Stromal cell of bone marrow (primary cell): ENCODE measurements at places on chromosomes 3 and 15.

- DNase-seq = no peak
Observed at GRCh38 chr15:70806992-70807712, 43.8 kb upstream of the UACA start.

GRCh38 chr15:95911570-95912279, 418.8 kb upstream of the NR2F2 start:
- no peak for DNase-seq

DNA sequence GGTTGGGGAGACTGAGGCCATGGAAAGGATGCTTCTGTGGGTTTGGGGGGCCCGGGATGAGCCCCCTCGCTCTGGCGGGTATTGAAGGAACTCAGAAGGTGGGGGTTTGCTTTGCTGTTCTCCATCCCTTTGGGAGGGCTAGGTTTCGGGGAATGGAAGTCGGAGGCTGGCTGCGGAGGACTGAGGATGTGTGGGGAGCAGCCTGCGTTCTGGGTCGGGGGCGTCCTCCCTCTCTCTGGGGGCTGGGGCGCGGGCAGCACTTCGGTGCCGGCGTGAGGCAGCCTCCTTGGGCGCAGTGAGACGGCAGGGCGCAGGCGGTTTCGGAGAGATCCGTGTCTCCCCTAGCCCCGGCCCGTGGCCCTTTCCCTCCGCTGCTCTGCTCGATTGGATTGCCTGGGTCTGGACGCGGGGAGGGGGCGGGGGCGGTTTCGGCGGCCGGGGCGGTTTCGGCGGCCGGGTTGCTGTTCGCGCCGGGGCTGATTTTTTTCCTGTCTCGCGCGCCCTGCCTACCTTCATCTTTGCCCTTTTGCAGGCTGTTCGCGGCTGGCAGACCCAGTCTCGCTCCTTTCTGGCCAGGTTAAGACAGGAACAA, 1.4 kb downstream of the PTPRG start:
- DNase-seq = no peak

DNA sequence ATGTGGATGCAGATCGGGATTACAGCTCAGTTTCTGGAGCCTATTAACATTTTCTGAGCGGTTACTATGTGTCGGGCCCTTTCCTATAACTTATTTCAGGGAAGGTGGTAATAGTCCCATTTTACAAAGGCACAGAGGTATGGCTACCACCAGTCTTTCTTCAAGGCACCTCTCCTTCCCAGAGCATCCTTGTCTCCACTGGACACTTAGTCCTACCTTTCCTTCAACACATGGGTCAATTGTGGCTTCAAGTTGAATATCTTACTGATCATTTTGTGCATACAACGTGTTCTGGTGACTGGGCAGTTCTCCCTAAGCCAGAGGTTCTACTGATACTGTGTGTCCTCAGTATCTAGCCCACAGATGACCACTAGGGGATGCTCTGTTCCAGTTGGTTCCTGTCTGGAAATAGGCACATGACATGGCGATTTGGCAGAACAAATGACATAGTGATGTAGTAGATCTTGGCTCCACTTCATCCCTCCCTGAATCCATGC, 60.7 kb upstream of the CMTM8 start:
- peak; percentile 86 for DNase-seq

GRCh38 chr3:52308308-52308707, 7.8 kb upstream of the DNAH1 start:
- DNase-seq = no peak

GRCh38 chr3:6250167-6250566, 610.7 kb upstream of the GRM7 start:
- DNase-seq = no peak

- DNase-seq = no peak
Observed at GRCh38 chr3:104069114-104069513, 1297.6 kb upstream of the ALCAM start.

DNA sequence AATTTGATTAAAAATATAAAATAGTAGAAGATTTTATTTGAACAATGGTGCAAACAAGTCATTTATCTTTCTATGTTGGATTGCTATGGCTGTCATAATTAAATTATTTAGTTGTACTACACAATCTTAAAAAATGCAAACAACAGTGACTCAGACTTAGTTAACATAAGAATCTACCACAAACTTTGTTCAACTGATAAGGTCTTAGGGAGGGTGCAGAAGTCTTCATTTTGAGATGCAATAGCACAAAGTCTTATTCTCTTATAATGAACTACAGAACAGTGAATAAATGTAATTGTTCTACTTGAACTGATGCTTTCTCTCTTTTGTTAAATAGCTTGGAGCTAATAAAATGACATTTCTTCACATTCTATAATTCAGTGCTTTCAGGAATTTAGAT, 482.8 kb upstream of the NAALADL2 start:
- DNase-seq = no peak

DNA sequence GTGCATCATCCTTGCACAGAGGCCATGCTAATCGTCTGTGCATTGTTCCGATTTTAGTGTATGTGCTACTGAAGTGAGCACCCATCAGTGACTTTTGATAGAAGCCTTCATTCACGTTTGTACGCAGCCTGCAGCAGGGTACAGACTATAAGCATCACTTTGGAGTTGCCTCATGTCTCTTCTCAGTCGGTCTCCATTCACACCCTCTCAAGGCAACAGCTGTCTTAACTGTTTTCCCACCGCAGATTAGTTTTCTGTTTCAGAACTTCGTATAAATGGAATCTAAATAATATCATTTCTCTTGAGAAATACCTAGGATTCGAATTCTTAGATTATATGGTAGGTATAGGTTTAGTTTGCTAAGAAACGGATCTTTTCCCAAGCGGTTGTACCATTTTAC, 143.2 kb downstream of the KLHL25 start:
- no peak for DNase-seq

- DNase-seq = no peak
Observed at GRCh38 chr15:90181776-90182175, 19.4 kb upstream of the SEMA4B start.

- no peak for DNase-seq
Observed at GRCh38 chr3:122077293-122078234, 22.4 kb downstream of the CD86 start.

GRCh38 chr3:197181741-197182140, 116.7 kb downstream of the DLG1 start:
- peak; percentile 62 for DNase-seq

- no peak for DNase-seq
Observed at GRCh38 chr3:60246361-60246760, 1004.9 kb downstream of the FHIT start.

- no peak for DNase-seq
Observed at GRCh38 chr3:72335458-72336095, 512.7 kb downstream of the SHQ1 start.

- no peak for DNase-seq
Observed at GRCh38 chr3:107370907-107371306, 6.3 kb upstream of the CCDC54 start.

GRCh38 chr3:193853511-193854219, 260.7 kb downstream of the OPA1 start:
- no peak for DNase-seq

DNA sequence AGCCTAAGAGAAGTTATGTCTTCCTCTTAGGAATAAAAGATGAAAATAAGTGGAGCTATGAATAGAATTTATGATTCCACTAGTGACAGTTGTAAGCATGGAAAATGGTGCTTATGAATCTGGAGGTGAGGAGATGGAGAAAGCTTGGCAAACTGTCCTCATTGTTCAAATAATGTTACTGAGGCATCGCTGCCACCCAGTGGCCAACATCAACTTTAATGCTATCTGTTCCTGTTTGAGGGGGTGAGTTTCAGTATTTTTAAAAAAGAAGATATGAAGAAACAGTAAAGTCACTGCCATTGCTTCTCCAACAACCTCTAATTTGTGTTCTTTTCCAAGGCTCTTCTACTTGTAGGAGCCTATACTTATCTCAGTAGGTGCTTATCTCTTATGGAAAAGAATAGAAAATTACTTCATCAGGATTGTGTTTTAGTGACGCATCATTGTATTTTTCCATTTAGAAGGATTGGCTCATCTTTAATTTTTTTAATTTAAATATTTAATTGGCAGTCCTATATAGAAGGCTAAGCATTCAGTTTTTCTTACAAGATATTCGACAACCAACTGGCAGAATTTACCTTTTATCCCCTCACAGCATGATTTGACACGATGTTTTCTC, 260.4 kb upstream of the P2RY1 start:
- peak; percentile 48 for DNase-seq

DNA sequence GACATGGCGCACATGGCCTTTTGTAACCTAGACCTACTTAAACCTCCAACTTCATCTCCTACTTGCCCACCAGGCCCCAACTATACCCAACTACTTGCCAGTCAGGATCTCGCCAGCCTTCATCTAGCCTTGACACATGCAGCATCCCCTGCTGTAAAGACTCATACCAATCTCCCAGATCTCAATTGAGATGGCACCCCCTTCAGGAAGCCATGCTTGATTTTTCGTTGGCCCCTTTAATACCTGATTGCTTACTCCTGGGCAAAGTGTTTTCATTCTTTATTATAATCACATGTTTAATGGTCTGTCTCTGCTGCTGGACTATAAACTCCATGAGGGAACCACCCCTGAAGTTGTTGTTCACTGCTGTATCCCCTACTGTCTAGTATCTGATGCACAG, 150.8 kb downstream of the SOX2 start:
- no peak for DNase-seq

DNA sequence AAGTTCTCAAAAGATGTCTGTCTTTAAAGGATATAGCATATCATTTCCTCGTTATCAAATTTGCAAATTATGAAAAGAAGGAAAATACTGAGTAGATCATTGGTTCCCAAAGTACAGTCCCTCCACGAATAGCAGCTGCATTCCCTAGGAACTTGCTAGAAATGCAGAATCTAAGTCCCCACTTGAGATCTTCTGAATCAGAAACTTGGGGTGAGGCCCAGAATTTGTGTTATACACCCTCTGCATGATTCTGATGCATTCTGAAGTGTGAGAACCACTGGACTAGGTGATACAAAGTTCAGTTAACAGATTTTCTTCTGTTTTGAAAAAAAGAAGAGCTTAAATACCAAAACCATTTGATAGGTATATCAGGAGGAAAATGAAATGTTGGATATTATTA, 77.1 kb downstream of the SLC25A26 start:
- DNase-seq = peak; percentile 86

- DNase-seq = no peak
Observed at GRCh38 chr15:20272422-20273184, 269.0 kb downstream of the GOLGA6L6 start.
